ENCODE measurements at places on chromosomes 2 and 18. TPM values are rescaled to one million over a fixed set of nuclear protein-coding genes. Genes with fewer than 3 reads are reported as not detected.

SALL3 gene
- total RNA-seq: 1.5 TPM

ANO7 gene
- 1.3 TPM for total RNA-seq

MPPE1 gene
- 28.9 TPM for total RNA-seq

RAD51AP2 gene
- total RNA-seq: 0.22 TPM

QPCT gene
- total RNA-seq: 1.1 TPM
